ENCODE measurements at places on chromosomes 7 and 10.

DNA sequence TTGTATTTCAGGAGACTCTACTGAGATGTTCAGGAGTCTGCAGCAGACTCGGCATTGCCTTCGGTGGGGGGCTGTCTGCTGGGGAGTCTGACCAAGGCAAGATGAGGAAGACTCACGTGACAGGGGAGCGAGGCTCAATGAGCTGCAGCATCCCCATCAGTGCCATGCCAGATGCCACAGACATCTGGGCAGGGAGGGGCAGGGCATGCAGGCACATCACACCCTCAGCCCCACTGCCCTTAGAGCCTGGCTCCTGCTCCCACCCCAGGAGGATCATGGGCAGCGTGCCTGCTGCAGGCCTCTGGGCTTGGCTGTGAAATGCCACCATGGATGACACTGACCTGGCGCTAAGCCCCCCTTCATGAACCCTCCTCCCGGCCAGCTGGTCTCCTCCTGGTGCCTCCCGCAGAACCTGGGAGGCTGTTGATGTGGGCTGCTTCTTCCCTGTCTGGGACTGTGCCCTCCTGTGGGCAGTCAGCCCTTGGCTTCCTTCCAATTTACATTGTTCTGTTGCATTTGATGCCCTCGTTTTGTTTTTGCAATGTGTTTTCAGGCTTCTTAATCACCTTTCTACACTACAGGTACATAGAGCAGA lies 235.0 kb downstream of the PAXIP1 start:
- DNase-seq, result no peak

GRCh38 chr10:49009199-49009979 lies 69.7 kb upstream of the LRRC18 start:
- DNase-seq, result no peak

DNA sequence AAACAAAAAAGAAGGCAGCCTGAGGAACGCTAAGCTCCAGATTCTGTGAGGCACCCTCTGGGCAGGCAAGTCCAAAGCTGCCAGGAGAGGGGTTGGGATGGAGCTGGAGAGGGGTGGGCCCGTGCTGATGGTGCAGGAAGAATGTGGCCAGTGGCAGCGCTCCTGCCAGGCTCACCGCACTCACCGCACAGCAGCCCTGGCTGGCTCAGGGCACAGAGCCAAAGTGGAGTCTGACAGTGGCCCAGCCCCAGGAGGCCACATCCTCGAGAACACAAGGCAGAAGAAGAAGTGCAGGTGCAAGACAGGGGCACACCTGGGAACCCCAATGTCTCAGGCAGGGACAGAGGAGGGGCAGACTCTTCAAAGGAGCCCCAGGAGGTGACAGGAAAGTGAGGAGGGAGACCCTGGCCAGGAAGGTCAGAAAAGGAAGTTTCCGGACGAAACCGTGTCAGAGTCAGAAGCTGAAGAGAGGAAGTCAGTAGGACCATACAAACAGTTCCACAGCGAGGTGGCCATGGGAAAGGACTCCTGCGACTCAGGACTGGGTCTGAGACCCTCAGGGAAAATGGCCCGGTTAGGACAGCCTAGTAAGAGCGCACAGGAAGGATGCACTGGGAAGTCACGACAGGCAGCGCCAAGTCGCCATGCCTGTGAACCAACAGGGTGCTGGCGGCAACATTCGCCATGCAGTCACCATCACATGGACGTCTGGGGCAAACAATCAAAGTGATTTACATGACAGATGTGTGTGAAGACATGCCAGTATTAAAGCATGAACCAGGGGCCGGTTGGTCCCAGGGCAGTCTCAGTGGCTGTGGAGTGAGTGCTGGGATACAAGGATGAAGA lies 54.4 kb downstream of the COBL start:
- no peak for DNase-seq

DNA sequence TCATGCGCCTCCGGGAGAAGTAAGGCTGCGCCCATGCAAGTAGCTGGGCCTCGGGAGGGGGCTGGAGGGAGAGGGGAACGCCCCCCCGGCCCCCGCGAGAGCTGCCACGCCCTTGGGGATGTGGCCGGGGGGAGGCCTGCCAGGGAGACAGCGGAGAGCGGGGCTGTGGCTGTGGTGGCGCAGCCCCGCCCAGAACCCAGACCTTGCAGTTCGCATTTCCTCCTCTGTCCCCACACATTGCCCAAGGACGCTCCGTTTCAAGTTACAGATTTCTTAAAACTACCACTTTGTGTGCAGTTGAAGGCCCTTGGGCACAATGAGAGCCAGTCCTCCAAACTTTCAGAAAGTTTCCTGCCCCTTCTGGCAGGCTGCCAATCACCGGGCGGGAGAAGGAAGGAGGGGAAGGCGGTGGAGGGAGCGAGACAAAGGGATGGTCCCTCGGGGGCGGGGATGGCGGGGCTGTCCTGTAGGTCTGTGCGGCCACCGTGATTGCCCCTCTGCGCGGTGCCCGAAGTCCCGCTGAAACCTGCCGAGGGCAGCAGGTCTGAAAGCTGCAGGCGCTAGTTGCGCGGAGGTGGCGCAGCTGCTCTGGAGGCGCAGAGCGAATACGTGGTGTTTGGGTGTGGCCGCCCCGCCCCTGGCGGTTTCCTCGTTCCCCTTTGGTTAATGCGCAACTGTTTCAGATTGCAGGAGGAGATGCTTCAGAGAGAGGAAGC lies 2.1 kb downstream of the VIM start:
- DNase-seq, result peak; percentile 89

DNA sequence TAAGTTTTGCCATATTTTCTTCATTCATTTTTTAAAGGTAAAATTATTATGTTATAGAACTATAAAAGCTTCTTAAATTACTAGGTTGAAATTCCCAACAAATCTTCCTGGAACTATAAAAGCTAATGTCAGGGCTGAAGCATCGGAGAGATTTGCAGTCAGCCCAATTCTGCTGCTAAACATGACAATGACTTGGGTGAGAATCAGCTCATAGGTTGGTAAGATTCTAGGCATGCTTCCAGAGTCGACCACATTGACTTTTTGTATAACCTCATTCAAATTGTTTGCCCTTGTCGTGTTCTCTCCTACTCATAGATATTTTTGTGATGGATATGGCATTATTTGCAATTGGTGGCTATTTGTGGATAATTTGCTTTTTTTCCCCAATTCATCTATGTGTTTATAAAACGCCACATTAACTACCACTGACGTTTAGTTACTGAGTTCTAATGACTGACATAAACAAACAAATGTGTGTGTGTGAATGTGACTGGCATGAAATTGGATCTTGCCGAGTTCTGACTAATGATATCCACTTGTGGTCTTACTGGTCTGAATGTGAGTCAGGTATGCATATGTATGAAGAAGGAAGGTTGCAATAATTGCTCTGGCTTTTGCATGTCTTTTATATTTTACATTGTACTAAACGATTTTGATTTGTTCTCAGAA lies 579.8 kb downstream of the PARD3 start:
- no peak for DNase-seq

DNA sequence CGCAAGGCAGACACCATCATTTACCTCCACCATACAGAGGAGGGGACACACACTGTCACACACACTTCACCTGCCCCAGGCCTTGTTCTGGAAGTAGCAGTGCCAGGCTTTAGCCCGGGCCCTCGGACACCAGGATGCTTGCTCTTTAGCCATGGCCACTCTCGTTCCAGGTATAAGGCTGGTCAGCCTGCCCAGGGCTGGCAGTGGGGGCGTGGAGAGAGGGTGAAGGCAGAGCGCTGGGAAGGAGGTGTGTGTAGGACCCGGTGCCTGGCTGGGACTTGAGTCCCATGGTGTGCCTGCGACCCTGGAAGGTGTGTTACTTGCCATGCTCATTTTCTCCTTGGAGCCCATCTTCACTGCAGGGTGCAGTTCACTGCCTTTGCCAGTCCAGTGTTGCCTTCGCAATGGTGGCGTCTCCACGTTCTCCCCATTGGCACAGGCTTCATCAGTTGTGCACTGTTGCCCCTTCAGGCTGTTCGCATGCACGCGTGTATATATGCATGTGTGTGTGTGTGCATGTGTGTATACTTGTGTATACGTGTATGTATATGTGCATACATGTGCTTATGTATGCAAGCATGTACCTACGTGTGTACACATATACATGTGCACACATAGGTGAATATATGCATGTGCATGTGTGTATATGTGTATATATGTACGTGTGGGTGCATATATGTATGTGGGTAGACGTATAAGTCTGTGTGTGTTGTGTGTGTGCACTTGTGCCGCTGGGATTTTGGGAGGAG lies 153.4 kb downstream of the CAMK1D start:
- no peak for DNase-seq

GRCh38 chr7:74104702-74105101 lies 21.1 kb downstream of the LIMK1 start:
- no peak for DNase-seq

DNA sequence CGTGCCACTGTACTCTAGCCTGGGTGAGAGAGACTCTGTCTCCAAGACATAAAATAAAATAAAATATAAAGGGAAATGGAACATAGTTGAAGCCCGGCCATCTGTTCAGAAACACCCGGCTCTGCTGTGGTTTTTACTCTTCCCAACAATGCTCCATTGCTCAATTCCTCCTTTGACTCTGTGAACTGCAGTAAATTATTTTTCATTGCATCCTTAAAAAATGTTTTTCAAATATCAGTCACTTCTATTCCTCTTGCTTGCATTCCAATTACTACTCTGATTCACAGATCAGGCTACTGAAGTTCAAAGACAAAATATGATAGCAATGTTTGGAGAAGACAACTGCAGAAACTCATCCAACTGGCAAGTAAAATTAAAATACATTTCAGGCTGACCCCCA lies 983.0 kb downstream of the SORCS1 start:
- DNase-seq, result no peak

DNA sequence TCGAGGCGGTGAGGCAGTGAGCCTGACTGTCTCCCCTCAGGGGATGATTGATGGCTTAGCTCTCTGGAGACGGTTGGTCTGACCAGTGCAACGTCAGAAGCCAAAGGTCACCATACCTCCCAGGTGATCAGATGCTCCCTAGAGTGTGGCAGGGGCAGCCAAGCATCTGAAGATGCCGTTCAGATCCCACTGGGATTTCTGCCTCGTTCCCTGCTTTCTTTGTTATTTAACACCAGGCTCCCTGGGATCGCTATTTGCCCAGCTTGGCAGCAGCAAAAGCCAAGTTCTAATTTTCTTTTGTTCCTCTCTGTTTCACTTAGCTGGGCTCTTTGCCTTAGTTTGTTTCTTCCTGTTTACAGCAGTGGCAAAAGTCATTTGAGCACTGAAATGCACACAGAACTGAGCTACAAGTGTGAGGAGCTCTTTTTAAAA lies 53.5 kb upstream of the SVIL start:
- DNase-seq, result no peak

Measured in activated CD4-positive, alpha-beta T cell treated with anti-CD3 and anti-CD28 coated beads, Interleukin-2, amount 50 U/mL, for 48 hours (primary cell).